ENCODE measurements at places on chromosomes 16 and 17. TPM values are rescaled to one million over a fixed set of nuclear protein-coding genes. Genes with fewer than 3 reads are reported as not detected.

KRTAP3-2 gene
- polyA plus RNA-seq, result not detected

TBC1D3 gene
- polyA plus RNA-seq, result not detected

GGA3 gene
- 17.6 TPM for polyA plus RNA-seq

EXOC7 gene
- polyA plus RNA-seq, result 69.3 TPM

TPSD1 gene
- polyA plus RNA-seq, result not detected

MYOCD gene
- not detected for polyA plus RNA-seq

RNF43 gene
- 1.4 TPM for polyA plus RNA-seq

SPATA22 gene
- not detected for polyA plus RNA-seq

SPAG5 gene
- polyA plus RNA-seq, result 3.5 TPM

FOXC2 gene
- polyA plus RNA-seq, result not detected

CCDC78 gene
- polyA plus RNA-seq, result 0.53 TPM

NPIPB9 gene
- polyA plus RNA-seq, result not detected

ZFP3 gene
- polyA plus RNA-seq, result 0.75 TPM

RCVRN gene
- polyA plus RNA-seq, result not detected

CMTM2 gene
- not detected for polyA plus RNA-seq

MSLN gene
- not detected for polyA plus RNA-seq

LRRC46 gene
- polyA plus RNA-seq, result 0.28 TPM

KRTAP16-1 gene
- 0.58 TPM for polyA plus RNA-seq

UMOD gene
- not detected for polyA plus RNA-seq

PLEKHG4 gene
- polyA plus RNA-seq, result 1.6 TPM

KRTAP3-1 gene
- not detected for polyA plus RNA-seq

IGFALS gene
- not detected for polyA plus RNA-seq

CES4A gene
- 1.7 TPM for polyA plus RNA-seq

KRT34 gene
- not detected for polyA plus RNA-seq

SPNS2 gene
- 0.10 TPM for polyA plus RNA-seq

SLC35G3 gene
- polyA plus RNA-seq, result not detected

C16orf96 gene
- polyA plus RNA-seq, result 0.05 TPM

OR1F1 gene
- not detected for polyA plus RNA-seq

ZKSCAN2 gene
- polyA plus RNA-seq, result 0.94 TPM

ZP2 gene
- polyA plus RNA-seq, result not detected

ITGB4 gene
- polyA plus RNA-seq, result 1.5 TPM

SDR42E2 gene
- 0.92 TPM for polyA plus RNA-seq

FADS6 gene
- not detected for polyA plus RNA-seq

RHBDF2 gene
- 38.4 TPM for polyA plus RNA-seq

OTOA gene
- polyA plus RNA-seq, result not detected

ASGR2 gene
- polyA plus RNA-seq, result not detected

OR2C1 gene
- 0.15 TPM for polyA plus RNA-seq

RNF112 gene
- not detected for polyA plus RNA-seq

LRRC37A gene
- polyA plus RNA-seq, result 1.1 TPM

ARHGAP27 gene
- polyA plus RNA-seq, result 32.3 TPM

CCDC200 gene
- 0.90 TPM for polyA plus RNA-seq

CD79B gene
- 36.9 TPM for polyA plus RNA-seq

PRAC2 gene
- not detected for polyA plus RNA-seq

CCDC144A gene
- 1.5 TPM for polyA plus RNA-seq

RASD1 gene
- polyA plus RNA-seq, result 1.0 TPM

SEC14L1 gene
- polyA plus RNA-seq, result 9.5 TPM

ZNF594 gene
- 1.2 TPM for polyA plus RNA-seq

SLC38A8 gene
- polyA plus RNA-seq, result not detected

KRTAP2-2 gene
- polyA plus RNA-seq, result not detected

TEX19 gene
- polyA plus RNA-seq, result not detected

MMP2 gene
- polyA plus RNA-seq, result not detected

SAMD14 gene
- not detected for polyA plus RNA-seq

NACA2 gene
- polyA plus RNA-seq, result not detected

GNAO1 gene
- 0.86 TPM for polyA plus RNA-seq

ACSM2A gene
- not detected for polyA plus RNA-seq

FOXJ1 gene
- polyA plus RNA-seq, result 0.68 TPM

C16orf89 gene
- polyA plus RNA-seq, result not detected
